Stimulated activated CD4-positive, alpha-beta T cell treated with anti-CD3 and anti-CD28 coated beads, Interleukin-4, amount 100 ng/mL, for 4 hours (primary cell): ENCODE measurements at places on chromosomes 1 and 21.
A peak's percentile ranks its signal among the peaks of the same experiment; 100 is the strongest.

DNA sequence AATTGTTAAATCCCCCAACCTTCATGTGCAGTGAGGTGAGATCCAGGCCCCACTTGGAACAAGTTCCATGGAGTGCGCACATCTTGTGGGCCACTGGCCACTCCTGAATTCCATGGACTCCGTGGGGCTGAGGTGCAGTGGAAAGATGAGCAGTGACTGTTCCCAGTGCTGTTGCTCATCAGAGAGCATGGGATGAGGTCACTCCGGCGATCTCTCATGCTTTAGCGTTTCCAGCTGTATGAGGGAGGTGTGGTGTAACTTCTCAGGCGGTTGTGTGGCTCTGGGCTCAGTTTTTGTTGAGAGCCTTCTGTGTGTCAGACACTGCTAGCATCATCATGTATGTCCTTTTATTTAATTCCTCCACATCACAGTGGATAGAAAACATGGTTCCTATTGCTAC is 96.2 kb downstream of the GALNT2 start:
- no peak for DNase-seq

- DNase-seq = no peak
Observed at GRCh38 chr1:165925498-165926079, 98.2 kb downstream of the UCK2 start.

DNA sequence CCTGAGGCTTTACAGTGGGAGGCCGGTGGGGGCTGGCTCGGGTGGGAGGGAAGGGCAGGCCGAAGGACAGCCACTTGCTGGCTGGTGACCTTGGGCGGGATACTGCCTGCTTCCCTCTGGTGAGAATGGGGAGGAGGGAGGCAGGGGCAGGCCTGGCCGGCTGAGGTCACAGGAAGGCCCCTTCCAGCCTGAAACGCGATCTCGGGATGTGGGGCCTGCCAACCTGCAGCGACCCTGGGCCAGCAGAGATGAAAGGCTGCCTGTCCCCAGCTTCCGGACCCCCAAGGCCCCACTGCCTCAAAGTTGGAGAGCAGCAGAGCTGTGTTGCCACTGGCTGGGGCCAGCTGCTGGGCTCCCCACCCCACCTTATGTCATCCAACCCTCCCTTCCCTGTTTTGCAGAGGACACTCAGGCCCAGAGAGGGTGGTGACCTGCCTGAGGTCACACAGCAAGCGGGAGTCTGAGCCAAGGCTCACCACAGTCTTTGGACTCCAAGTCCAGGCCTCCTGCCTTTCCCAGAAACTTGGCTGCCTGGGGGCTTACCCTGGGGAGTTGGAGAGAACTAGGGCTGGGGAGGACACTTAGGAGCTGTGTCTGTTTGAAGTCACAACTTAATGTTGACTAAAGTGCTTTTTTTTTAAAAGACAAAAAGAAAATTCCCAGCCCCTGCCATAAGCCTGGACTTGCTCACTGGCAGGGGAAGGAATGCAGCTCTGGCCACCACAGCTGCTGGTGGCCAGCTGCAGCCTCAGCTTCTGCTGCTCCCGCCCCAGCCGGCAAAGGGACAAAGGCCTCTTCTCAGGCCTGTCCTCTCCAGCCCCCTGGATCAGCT is 14.8 kb upstream of the WASF2 start:
- no peak for DNase-seq

- no peak for DNase-seq
Observed at GRCh38 chr1:243487036-243487648, 231.3 kb downstream of the SDCCAG8 start.

GRCh38 chr21:31688603-31689368 is 29.3 kb downstream of the SOD1 start:
- DNase-seq = no peak

DNA sequence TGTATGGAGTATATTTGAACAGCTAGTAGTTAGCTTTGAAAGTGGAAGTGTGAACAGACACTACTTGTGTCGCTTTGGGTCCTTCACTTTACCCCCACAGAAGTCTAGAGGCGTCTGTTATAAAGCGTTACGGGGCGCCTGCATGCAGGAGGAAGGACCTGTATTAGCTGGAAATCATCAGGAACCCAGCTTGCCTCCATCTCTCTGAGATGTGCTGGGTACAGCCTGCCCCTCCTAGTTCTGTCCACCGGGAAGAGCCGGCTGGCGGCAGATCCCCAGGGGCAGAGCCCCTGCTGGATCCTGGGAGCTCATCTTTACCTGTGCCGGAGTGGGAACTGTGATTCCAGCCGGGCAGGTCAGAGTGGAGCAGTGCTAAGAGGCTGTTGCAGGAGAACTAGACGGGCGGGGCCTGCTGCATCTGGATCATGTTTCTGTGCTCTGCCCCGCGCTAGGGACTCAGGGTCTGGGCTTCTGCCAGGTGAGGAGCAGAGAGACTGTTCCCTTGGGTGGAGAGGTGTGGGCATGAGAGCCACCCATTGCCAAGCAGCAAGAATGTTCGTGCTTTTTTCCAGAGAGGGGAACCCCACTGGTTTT is 22.3 kb upstream of the SPSB1 start:
- DNase-seq = no peak

GRCh38 chr1:116495535-116495934 is 75.3 kb downstream of the CD58 start:
- DNase-seq = no peak

GRCh38 chr1:74858136-74858535 is 125.2 kb downstream of the TYW3 start:
- no peak for DNase-seq

- DNase-seq = peak; percentile 11
Observed at GRCh38 chr1:111990026-111990877, 784 bp upstream of the KCND3 start.

- no peak for DNase-seq
Observed at GRCh38 chr21:18655931-18656330, 252.3 kb upstream of the TMPRSS15 start.

DNA sequence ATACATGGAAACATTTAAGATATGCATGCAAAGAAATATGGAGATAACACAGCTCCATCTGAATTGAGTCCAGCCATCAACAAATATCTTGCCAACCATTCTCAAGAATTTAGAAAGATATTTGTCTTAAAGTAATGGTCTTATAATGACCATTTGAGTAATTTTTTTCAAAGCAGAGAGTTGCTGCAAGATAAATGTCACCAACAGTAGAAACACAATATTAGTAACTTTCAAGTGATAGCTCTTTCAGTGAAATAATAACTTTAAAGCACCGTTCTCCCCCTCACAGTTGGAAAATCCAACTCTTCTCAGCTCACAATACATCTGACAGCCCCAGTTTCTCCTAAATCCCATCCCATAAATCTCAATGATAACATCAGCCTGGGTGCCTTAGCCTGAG is 481.0 kb upstream of the ADAMTS5 start:
- no peak for DNase-seq

- no peak for DNase-seq
Observed at GRCh38 chr1:178634445-178634844, 90.6 kb upstream of the RALGPS2 start.

DNA sequence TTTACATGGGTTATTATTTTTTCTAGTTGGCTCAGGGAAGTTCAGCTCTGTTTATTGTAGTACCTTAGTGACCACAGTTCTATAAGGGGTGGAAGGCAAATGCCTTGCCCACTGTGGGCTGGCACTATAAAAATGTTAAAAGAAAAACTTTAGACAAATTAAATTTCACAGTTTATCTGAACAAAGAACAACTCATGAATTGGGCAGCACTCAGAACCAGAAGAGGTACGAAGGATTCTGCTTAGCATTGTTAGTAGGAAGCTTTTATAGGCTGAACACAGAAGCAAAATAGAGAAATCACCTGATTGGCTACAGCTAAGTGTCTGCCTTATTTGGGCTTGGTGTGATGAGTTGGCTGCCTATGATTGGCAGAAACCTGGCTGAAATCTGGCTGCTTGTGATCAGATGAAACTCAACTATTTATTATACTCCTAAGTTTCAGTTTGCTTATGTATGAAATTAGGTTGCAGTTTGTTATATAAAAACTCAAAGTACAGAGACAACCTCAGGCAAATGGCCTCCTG is 35.8 kb upstream of the SLC35D1 start:
- DNase-seq = no peak

GRCh38 chr1:190353538-190354101 is 124.0 kb downstream of the BRINP3 start:
- no peak for DNase-seq

DNA sequence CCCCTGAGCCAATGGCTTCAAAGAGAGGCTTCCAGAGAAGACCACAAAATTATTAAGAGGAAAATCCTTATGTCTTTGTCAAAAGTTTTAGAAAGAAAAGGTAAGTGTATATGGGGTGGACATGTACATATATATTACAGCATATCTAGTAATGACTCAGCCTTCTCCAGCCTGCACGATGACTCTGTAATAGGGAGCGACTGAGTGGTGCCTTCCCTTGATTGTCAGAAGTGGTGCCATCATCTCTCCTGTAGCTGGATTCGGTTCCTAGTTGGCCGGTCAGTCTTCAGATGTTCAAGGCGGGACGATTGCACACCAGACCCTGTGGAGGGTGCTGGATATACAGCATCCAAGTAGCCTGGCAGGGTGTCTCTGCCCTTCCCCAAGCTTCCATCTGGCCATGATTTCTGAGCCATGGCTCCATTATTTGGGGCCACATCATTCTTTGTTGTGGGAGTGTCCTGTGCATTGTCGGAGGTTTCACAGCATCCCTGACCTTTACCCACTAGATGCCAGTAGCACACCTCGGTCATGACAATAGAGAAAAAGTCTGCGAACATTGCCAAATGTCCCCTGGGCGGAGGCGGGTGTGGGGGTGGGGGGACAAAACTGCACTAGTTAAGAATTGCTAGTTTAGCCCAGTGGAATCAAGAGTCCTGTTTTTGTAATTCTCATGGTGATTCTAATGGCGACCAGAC is 206.2 kb upstream of the KAZN start:
- DNase-seq = no peak

DNA sequence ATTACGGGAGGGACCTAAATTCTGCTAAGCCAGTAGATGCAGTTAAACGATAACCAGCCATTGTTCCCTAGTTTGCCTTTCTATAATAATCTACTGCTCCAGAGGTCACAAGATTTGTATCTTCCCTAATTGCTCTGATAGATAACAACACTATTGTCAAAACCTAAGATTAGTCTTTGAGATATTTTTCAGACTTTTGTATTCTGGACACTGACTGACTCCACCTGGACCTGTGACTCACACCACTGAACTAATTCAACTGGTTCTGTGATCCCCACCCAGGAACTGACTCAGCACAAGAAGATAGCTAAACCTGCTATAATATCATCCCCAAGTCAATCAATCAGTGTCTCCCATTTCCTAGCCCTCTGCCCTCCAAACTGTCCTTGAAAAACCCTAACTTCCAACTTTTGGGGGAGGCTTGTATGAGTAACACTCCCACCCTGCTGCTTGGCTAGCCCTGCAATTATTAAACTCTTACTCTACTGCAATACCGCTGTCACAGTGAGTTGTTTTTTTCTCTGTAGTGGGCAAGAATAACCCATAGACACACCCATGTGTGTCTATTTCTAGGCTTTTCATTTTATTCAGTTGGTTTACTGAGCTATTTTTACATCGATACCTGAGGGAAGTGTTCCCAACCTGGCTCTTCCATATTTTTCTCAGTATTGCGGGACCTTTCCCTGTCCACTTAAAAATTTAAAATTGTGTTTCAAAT is 11.2 kb downstream of the KIFAP3 start:
- DNase-seq = no peak

DNA sequence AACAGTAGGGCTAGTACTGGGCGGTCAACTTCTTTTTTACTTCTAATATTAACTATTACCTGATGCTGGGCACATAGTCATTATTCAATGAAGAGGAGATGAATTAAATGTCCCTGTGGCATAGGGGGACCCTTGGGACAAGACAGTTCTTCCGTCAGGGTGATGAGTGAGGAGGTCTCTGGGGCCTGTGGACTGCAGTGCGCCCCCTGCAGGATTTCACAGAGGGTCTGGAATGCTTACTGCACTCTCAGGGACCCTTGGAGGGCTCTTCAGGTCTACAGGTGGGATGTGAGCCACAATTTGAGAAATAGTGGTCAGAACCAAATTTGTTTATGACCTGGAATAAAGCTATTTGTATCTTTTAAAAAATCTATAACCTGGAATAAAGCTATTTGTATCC is 149.4 kb downstream of the FAM78B start:
- DNase-seq = no peak

GRCh38 chr1:58256041-58256440 is 290.5 kb downstream of the OMA1 start:
- no peak for DNase-seq

- no peak for DNase-seq
Observed at GRCh38 chr1:224333939-224334786, 4.2 kb upstream of the NVL start.

DNA sequence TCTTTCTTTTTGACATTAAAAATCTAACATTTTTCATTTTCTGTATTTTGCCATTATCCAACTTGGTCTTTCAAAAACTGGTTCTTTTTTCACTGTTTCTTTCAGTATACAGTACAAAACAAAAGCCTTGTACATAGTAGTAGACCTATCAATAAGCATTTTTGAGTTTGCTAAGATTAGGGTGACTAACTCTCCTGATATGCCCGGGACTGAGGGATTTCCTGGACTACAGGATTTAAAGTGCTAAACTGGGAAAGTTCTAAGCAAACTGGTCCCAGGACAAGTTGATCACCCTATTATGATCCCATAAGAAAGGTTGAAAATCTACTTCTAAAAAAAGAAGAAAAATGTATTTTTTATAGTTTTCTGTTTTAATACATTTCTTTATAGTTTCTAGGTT is 120.9 kb downstream of the USP25 start:
- no peak for DNase-seq

- DNase-seq = no peak
Observed at GRCh38 chr1:226135059-226135651, 51.4 kb downstream of the ACBD3 start.

- no peak for DNase-seq
Observed at GRCh38 chr1:70627910-70628309, 216.8 kb downstream of the CTH start.

- no peak for DNase-seq
Observed at GRCh38 chr1:91891454-91891853, 5.5 kb upstream of the TGFBR3 start.

GRCh38 chr1:165816826-165817497 is 10.5 kb upstream of the UCK2 start:
- no peak for DNase-seq

DNA sequence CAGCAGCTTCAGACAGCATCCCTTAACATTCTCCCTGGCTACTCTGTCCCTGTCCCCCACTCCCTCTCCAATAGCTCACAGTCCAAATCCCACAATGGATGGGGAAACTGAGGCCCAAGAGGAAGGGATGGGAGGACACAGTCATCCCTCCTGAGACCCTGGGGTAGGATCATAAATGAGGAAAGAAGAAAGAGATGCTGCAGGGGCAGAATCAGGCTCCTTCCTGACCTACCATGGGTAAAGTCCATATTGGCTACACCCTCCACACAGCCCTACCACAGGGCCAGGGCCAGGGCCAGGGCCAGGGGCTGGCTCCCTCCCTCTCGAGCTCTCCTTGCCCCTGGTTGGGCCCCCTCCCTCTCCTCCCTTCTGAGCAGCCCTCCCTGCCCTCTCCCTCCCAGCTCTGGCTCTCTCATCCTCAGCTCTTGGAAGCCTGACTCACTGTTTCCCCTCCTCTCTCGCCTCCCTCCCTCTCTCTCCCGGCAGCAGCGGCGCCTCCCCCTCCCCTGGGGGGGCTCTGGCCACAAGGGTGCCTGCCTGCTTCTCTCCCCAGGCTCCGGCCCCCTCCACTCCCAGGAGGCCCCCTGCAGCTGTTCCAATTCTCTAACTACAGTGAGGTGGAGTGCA is 4.9 kb downstream of the AHDC1 start:
- DNase-seq = peak; percentile 77

- no peak for DNase-seq
Observed at GRCh38 chr21:33942426-33942825, 26.8 kb upstream of the ATP5PO start.
